ENCODE measurements at places on chromosomes 1 and 21.

GRCh38 chr1:163048869-163049268 lies 20.3 kb upstream of the RGS4 start:
- no peak for DNase-seq

- DNase-seq = peak; percentile 54
Observed at GRCh38 chr1:218865591-218865990, 308.1 kb upstream of the LYPLAL1 start.

DNA sequence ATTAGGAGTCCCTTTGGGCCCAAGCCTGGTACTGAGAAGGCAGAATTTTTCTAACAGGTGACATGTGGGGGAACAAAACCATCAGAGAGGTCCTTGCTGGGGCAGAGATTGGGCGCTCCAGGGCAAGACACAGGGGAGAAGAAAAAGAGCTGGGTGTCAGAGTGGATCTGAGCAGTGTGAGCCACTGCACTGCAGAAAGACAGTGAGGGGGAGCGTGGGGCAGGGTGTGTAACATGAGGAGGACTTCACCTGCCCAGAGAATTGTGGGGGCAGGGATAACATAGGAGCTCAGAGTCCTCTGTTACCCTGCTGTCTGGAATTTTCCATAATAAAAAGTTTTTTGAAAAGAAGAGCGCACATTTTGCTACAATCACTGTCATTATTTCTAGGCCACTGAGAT lies 25.5 kb upstream of the CSF3R start:
- DNase-seq = no peak

- peak; percentile 13 for DNase-seq
Observed at GRCh38 chr1:193069748-193070385, 10.5 kb downstream of the RO60 start.

DNA sequence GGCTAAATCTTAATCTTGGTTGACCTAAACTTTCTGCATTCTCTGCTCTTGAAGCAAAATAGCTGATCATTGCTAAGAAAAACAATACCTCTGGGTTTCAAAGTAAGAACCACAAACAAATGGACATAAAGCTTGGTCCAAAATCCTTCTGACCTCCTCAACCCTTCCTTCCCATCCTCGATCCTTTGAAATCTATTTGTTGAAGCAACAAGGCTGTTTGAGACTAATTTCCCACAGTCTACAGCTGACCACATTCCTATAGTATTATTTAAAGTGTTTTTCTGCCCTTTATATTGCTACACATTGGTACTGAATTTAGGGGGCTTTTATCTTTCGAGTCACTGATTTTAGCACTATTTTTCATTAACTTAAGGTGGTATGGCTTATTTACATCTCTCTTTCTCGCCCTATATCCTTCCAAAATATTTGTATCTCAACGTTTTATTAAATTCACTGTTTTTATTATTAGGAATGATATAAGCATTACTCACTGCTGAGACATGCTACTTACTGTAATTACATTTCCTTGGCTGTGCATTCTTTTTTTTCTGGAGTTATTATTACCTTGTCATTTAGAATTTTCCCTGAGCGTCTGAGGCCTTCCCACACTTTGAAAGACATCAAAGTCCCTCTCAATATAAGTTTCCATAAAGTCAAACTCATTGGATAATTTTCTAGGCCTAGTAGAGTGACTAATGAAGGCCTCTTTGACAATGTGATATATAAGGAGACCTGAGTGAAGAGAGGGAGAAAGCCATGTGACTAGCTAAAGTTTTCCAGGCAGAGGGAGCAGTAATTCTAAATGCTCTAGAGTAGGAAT lies 73.9 kb downstream of the RAB3GAP2 start:
- peak; percentile 8 for DNase-seq

GRCh38 chr1:159000070-159000409 lies 9.7 kb upstream of the IFI16 start:
- no peak for DNase-seq

DNA sequence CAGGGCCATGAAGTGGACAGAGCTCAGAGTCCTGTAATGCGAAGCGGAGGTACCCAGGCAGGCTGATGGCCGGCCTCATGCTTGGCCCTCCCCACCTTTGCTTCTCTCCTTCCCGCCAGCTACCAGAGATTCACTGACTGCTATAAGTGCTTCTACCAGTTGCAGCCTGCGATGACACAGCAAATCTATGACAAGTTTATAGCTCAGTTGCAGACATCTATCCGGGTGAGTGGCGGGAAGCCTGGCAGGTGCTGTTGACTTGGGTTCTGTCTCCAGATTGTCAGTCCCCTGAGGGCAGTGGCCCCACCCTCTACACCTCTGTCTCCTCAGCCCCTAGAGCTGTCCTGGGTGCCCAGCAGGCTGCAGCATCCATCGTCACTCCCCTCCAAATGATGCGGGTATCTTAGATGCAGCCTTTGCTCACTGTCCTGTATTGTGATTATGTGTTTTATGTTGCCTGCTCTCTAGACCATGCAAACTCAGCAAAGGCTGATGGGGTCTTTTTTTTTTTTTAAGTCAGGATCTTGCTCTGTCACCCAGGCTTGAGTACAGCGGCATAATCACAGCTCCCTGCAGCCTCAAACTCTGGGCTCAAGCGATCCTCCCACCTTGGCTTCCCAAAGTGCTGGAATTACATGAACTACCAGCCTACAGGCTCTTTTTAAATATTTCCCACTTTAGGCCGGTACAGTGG lies 9.6 kb upstream of the BGLAP start:
- no peak for DNase-seq

- DNase-seq = no peak
Observed at GRCh38 chr21:20266441-20266710, 731.8 kb upstream of the NCAM2 start.

DNA sequence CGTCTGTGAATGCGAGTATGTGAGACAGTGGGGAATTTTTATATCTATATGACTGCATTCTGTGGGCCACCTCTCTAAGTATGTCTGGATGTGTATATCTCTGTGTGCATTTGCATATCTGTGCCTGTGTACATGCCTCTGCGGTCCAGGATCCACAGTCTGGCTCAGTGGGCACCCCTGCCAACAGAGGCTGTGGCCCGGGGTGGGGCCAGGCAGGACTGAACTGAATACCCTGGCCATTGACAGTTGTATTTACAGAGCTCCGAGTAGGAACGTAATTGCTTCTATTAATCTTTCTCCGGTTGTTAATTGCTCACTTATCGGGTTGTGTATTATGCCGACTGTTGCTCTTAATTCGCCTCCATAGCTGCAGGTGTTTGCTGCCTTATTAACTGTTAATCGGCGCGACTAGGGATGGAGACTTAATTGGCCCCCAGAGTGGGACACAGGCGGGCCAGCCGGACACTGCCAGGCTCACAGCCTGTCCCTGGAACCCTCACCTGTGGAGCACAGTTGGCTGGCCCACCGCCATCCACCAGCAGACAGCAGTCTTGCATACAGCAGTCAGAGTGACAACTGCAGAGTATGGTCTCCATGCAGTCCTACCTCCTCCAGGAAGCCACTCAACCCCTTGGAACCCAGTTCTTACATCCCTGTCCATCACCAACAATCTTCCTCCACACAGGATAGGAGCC lies 22.4 kb upstream of the ADGRB2 start:
- no peak for DNase-seq

DNA sequence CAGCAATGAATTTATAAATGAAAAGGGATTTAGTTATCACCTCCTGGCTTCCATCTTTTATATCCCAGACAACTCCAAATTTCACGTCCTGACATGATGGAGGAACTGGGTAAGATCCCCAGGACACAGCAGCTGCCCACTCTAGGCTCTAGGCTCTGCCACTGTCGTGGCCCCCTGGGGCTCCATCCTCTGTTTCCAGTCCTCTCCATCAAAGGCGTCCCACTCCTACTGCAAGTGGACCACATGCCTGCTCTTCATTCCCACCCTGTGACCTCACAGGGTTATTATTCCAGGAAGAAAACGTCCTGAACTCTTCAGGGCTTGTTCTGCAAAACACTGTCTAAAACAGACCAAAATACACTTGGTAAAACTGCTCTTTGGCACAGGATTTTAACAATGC lies 11.9 kb downstream of the URB1 start:
- no peak for DNase-seq

DNA sequence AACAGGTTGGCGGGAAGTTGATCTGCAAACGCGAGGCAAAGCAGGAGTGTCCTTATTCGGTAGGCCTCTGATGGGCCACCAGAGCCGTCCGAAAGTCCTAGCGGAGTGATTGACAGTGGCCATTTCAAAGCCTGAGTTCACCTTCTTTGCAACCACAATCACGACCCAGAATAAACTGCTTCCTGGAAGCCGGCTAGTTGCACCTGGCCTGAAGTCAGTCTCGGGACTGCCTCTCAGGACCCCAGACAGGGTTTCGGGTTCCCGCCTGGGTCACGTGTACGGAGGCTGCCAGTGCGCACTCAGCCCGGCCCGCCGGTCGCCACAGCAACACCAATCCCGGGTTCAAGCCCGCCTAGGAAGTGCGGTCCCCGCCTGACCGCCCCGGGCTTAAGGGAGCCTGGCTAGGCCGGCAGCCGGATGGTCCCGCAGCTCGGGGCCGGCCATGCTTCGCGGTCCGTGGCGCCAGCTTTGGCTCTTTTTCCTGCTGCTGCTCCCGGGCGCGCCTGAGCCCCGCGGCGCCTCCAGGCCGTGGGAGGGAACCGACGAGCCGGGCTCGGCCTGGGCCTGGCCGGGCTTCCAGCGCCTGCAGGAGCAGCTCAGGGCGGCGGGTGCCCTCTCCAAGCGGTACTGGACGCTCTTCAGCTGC lies at the start of gene TOR3A:
Gene TOR3A, plus strand, starts transcription at position 384 of the 646 bp plus-strand sequence. Its CDS starts 59 bp downstream, at position 443.
- peak; percentile 92 for DNase-seq

DNA sequence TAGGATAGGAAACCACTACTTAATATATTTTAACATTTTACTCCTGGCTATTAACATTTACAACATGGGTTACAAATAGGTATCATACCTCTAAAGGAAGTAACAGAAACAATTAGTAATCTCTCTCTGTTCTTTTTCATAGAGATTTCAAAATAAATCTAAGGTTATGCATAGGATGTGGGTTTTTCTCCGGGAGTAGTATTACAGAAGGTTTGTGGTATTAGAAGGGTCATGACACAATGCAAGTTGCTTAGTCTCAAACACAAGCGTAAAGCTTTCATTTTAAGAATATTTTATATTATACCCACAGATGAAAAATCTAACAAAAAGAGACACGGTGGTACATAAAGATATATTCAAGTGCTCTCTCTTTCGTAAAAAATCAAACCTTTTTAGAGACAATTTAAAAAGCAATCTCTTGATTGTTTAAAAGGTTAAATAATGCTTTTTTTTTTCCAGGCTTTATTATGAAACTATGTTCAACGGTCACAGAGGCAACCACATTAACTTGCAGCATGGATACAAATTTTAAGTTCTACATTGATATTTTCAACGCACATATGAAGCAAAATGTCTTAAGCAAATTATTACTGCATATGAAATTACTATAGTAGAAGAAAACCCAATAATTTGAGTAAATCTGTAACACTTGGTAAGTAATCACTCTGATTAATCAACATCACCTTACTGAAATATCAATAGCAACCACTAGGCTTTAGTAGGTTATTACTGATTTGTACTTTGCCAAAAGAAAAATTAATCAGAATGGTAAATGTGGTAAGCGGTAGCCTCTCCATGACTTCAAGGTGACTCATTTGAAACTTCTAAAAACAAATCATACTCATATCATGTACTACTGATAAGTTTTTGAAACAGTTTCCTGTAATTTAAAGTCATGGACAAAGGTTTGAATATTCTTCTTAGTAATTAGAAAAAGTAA lies 97.4 kb upstream of the GFI1 start:
- peak; percentile 64 for DNase-seq

DNA sequence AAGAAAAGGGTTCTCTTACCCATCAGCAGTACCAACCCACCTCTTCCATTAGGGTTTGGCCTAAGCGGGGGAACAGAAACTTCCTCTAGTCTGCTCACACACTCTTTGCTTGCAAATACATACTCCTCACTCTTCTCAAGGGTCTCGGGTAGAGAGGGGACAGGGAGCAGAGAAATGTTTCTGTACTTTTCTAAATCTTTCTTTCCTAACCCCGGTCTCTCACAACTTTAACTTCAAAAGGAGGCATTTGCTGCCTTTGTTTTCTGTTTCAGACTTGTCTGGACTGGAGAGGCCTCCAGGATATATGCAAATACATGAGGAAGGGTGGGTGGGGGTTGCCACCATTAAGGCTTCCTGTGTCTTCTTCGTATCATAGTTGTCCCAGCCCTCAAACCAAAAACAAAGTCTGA lies 10.5 kb upstream of the LAX1 start:
- no peak for DNase-seq

GRCh38 chr21:43911015-43911934 lies 46.3 kb downstream of the AGPAT3 start:
- no peak for DNase-seq

DNA sequence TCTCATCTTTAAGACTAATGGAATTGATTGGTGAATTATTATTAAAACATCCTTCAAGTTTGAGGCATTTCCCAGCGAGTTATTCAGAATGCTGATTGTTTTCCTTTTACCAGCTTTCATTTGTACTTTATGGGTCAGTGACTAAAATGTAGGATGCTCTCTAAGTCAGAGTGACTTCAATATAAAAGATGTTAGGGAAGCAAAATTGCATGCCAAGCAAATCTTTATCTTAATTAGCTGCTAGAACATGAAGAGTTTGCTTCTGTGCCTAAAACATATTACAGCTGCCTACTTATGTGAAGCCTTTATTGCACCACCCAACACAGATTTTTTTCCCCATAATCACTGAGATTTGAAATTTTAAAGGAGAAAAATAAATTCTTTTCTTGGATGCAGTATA lies 79.8 kb upstream of the CYYR1 start:
- DNase-seq = no peak

DNA sequence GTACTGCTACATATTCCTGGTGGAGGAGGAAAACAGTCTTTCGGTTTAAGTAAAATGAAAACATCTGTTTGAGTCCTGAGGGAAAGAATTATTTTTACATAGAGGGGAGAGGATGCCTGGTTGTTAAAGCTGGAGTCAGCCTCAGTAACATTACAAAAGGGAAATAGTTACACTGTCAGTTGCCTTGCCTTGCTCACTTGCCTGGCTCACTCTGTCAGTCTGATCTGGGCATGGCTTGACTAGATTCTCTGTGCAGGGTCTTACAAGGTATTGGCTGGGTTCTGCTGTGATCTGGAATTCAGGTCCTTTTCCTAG lies 8.4 kb upstream of the UBE2U start:
- no peak for DNase-seq

GRCh38 chr21:21921410-21922232 lies 923.4 kb downstream of the NCAM2 start:
- peak; percentile 27 for DNase-seq

DNA sequence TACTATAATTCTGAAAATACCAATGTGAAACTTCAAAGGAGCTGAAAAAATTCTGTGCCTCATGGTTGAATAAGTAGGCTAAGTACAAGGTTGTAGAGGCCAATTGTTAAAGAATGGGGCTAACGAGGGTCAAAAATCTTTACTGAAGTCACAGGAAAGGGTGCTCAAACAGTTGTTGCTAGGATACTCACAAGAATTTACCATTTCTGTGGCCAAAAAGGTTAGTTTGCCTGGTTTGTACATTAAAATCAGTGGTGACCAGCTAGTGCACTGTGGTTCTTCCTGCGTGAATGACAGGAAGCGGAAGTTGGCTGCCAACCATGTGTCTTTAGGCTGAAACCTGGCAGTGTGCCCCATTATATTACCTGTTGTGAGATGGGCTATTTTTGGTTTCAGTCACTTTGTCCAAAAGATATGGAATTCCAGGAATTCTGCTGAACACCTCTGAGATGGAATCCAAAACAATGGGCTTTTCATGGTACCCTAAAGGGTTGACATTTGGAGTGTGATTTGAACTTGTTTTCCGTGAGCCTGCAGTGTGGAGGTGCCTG lies 13.5 kb downstream of the MAP3K21 start:
- DNase-seq = no peak

- no peak for DNase-seq
Observed at GRCh38 chr1:32316903-32317277, 19.1 kb downstream of the MARCKSL1 start.
